ENCODE measurements at places on chromosomes 7 and 10. TPM values are rescaled to one million over a fixed set of nuclear protein-coding genes. Genes with fewer than 3 reads are reported as not detected.

NODAL gene
- total RNA-seq, result 0.12 TPM

CFAP43 gene
- total RNA-seq, result 1.9 TPM

NKX2-3 gene
- total RNA-seq, result 4.4 TPM

UTF1 gene
- not detected for total RNA-seq

MKI67 gene
- total RNA-seq, result 3.9 TPM

BTRC gene
- 31.0 TPM for total RNA-seq

SHH gene
- total RNA-seq, result 134 TPM

OPN1SW gene
- not detected for total RNA-seq

CPA2 gene
- total RNA-seq, result 3.3 TPM

CYP3A5 gene
- total RNA-seq, result 223 TPM

CNPY1 gene
- total RNA-seq, result not detected

TUBAL3 gene
- total RNA-seq, result 0.49 TPM

RBP3 gene
- total RNA-seq, result not detected

IRF5 gene
- 18.8 TPM for total RNA-seq

HHEX gene
- total RNA-seq, result 69.2 TPM

CDK13 gene
- 43.2 TPM for total RNA-seq

TRPV6 gene
- total RNA-seq, result 47.3 TPM

TBX20 gene
- total RNA-seq, result 30.6 TPM

BPGM gene
- 12.7 TPM for total RNA-seq

CXCL12 gene
- 74.3 TPM for total RNA-seq

ZNF853 gene
- total RNA-seq, result 11.2 TPM

CDC14C gene
- total RNA-seq, result not detected

AFAP1L2 gene
- total RNA-seq, result 6.3 TPM

PKD2L1 gene
- total RNA-seq, result not detected

GPRIN2 gene
- 14.8 TPM for total RNA-seq

GPR141 gene
- total RNA-seq, result 1.9 TPM

Measured in mucosa of gallbladder (tissue), 1 donor.